Esophagus squamous epithelium (tissue), 5 donors: ENCODE measurements at places on chromosomes 1 and 21.

DNA sequence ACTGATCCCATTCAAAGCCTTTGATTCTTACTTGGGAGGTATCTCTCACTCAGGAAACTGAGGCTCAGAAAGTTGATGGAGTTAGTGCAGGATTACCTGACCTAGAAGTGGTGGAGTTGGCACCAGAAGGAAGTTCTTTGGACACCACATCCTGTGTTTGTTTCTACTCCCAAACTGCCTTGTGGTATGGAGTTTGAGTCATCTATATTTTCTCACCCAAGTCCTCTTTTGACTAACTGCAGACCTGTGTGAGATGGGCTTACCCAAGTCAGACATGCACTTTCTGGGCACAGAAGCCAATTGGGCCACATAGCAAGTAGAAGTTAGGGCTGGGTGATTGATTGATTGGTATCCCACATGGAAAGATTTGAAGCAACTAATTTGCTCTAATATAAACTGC lies 36.1 kb downstream of the FGGY start:
- H3K4me3 ChIP-seq: no peak overlapping the region
- no peak overlapping the region for H3K27ac ChIP-seq
- no peak for DNase-seq
- no peaks in the 10 kb centered on the region for H3K4me1 ChIP-seq

- H3K4me3 ChIP-seq: no peak overlapping the region
- H3K27ac ChIP-seq: no peak overlapping the region
- no peak for DNase-seq
- H3K36me3 ChIP-seq: no peaks in the 10 kb centered on the region
- no peaks in the 10 kb centered on the region for H3K27me3 ChIP-seq
Observed at GRCh38 chr1:187157552-187157951, 328.8 kb downstream of the PLA2G4A start.

DNA sequence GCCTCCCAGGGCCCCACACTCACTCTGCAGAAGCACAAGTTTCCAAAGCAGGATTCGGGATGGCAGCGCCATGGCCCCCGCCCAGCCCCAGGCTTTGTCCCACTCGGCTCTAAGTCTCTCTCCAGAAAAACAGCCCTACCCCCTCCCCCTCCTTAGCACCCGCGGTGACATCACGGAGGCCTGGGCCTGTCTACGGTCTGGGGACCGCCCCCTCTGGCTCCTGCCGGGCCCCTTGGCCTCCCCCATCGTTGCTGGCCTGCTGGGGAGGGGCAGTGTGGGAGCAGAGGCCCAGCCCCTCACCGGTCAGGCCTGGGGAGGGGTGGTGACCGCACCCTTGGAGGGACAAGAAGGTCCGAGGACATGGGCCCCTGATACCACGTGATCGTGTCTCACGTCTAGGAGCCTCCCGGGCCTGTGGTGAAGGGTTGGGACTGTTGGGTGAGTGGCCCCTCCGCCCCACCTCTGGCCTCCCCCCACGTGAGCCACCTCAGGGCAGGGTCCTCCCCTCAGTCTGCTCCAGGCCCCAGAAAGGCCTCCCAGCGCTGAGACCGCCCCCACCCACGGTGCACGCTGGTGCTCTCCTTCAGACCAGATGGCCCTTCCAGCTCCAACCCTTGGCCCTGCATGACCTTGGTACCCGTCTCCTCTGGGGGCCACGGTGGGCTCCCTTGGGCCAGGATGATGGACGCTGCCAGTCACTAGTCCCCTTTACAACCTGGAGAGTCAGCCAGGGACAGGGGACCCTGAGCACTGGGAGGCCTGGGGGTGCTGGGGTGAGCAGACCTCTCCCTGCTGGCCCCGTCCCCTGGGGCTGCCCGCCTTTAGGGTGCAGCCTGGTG lies at the start of gene MXRA8:
Gene MXRA8, minus strand, starts transcription at position 123 of the 839 bp plus-strand sequence. Its CDS starts 51 bp downstream, at position 72.
- H3K27me3 ChIP-seq: no peaks in the 10 kb centered on the region
- H3K36me3 ChIP-seq: no peaks in the 10 kb centered on the region
- DNase-seq: no peak
- H3K4me3 ChIP-seq: peak within 1 kb of the TSS; percentile 43
- peak within 1 kb of the TSS; percentile 92 for H3K27ac ChIP-seq

- no peaks in the 10 kb centered on the region for H3K4me1 ChIP-seq
- H3K27ac ChIP-seq: no peak overlapping the region
- no peaks in the 10 kb centered on the region for H3K27me3 ChIP-seq
- DNase-seq: no peak
- H3K4me3 ChIP-seq: no peak overlapping the region
Observed at GRCh38 chr1:81032973-81033425, 767.7 kb upstream of the ADGRL2 start.

- H3K27ac ChIP-seq: peak overlapping the region; percentile 72
- no peak for DNase-seq
- no peaks in the 10 kb centered on the region for H3K27me3 ChIP-seq
- no peaks in the 10 kb centered on the region for H3K36me3 ChIP-seq
- H3K4me1 ChIP-seq: peaks cover 27% of the 10 kb centered on the region
Observed at GRCh38 chr21:38848187-38848609, 42.5 kb downstream of the ETS2 start.

GRCh38 chr1:205450448-205450847 lies 5.4 kb downstream of the BLACAT1 start:
- no peak for DNase-seq
- peak overlapping the region; percentile 88 for H3K27ac ChIP-seq
- H3K4me3 ChIP-seq: no peak overlapping the region
- H3K36me3 ChIP-seq: no peaks in the 10 kb centered on the region
- peaks cover 13% of the 10 kb centered on the region for H3K4me1 ChIP-seq

DNA sequence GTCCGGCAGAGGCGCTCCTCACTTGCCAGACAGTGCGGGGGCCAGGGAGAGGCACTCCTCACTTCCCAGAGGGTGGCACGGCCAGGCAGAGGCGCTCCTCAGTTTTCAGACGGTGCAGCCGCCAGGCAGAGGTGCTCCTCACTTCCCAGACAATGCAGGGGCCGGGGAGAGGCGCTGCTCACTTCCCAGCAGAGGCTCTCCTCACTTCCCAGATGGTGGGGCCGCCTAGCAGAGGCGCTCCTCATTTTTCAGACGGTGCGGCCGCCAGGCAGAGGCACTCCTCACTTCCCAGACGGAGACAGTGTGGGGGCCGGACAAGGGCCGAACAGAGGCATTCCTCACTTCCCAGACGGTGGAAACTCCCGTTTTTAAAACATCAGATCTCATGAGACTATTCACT lies 238.4 kb upstream of the CACYBP start:
- no peak overlapping the region for H3K27ac ChIP-seq
- H3K36me3 ChIP-seq: no peaks in the 10 kb centered on the region
- H3K4me1 ChIP-seq: no peaks in the 10 kb centered on the region
- H3K4me3 ChIP-seq: no peak overlapping the region

GRCh38 chr1:151584278-151584677 lies 27.6 kb upstream of the SNX27 start:
- H3K27me3 ChIP-seq: no peaks in the 10 kb centered on the region
- H3K36me3 ChIP-seq: peaks cover 12% of the 10 kb centered on the region
- peaks cover 14% of the 10 kb centered on the region for H3K4me1 ChIP-seq
- H3K4me3 ChIP-seq: no peak overlapping the region

- H3K4me1 ChIP-seq: peaks cover 19% of the 10 kb centered on the region
- peak overlapping the region; percentile 67 for H3K4me3 ChIP-seq
- H3K27me3 ChIP-seq: no peaks in the 10 kb centered on the region
- H3K27ac ChIP-seq: peak overlapping the region; percentile 94
Observed at GRCh38 chr1:45304311-45305081, 22.2 kb upstream of the HPDL start.

DNA sequence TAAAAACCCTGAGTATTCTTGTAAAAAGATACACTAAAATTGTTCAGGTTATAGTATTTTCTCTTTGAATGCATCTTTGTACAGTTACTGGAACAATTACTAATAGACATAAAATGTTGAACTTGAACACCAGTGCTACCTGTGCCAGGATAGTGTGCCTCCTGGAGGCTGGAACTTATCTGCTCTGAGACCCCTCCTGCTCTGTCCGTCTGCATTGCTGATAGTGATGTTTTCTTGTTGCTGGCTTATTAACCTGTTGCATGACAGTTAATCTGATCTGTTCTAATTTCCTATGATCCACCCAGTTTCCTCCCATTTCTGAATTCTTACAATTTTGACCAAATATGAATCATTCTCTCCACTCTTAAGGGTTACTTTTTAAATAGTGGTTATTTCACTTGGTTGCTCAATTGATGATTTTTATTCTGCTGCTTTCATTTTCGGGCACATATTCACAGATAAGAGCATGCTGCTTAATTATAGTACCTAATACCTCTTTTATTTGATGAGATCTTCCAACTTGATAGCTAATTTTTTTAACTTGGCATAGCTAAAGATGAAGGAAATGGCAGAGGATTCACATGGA lies 101.4 kb downstream of the CC2D1B start:
- H3K4me3 ChIP-seq: no peak overlapping the region
- no peak for DNase-seq
- no peak overlapping the region for H3K27ac ChIP-seq
- no peaks in the 10 kb centered on the region for H3K4me1 ChIP-seq

GRCh38 chr1:20093940-20094391 lies 24.0 kb downstream of the PLA2G5 start:
- DNase-seq: no peak
- no peaks in the 10 kb centered on the region for H3K36me3 ChIP-seq
- no peaks in the 10 kb centered on the region for H3K27me3 ChIP-seq
- no peak overlapping the region for H3K27ac ChIP-seq
- peaks cover 11% of the 10 kb centered on the region for H3K4me1 ChIP-seq
- no peak overlapping the region for H3K4me3 ChIP-seq

- H3K27me3 ChIP-seq: no peaks in the 10 kb centered on the region
- H3K36me3 ChIP-seq: no peaks in the 10 kb centered on the region
- H3K4me3 ChIP-seq: no peak overlapping the region
- H3K27ac ChIP-seq: no peak overlapping the region
- H3K4me1 ChIP-seq: no peaks in the 10 kb centered on the region
Observed at GRCh38 chr21:28538987-28539622, 453.6 kb downstream of the LTN1 start.

DNA sequence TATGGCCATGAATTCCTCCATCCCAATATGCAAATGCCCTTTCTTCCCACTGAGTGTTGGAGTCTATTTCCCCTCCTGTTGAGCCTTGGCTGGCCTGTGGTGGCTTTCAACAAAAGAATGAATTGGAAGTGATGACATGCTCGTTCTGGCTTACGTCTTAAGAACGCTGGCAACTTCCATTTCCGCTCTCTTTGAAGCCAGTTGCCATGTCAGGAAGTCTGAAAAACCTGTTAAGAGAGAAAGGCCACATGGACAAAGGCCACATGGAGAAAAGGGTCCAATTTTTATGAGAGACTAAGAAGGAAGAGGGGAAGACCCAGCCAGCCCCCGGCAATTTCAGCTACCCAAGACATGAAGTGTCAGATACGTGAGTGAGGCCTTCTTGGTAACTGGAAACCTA lies 45.6 kb upstream of the GADD45A start:
- H3K27me3 ChIP-seq: no peaks in the 10 kb centered on the region
- H3K27ac ChIP-seq: no peak overlapping the region
- no peak overlapping the region for H3K4me3 ChIP-seq
- H3K4me1 ChIP-seq: no peaks in the 10 kb centered on the region
- DNase-seq: no peak
- H3K36me3 ChIP-seq: no peaks in the 10 kb centered on the region

DNA sequence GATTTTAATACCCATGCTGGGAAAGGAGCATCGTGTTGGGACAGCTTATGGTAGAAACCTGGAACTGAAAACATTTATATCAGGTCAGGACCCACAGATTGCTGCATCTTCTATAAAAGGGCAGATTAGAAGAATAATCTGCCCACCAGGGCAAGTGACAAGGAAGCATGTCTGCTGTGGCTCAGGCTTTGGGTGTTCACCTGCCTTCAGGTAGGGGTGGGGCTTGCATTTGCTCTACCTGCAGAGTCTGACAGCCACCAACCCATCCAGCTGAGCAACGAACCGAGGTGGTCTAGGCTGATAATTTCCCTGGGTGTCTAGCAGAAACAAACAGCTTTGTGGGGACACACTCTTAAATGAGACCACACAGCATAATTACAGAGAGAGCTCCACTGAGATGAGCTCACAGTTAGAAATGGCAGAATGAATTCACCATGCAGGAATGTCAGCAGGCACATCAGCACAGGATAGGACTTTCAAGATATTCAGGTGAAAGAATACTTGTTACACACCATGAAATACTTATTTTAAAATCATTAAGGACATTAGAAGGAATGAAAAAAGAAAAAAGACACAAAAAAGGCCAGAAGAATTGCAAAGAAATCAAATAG lies 36.1 kb upstream of the B3GALT5 start:
- H3K27me3 ChIP-seq: peaks cover 31% of the 10 kb centered on the region
- H3K4me1 ChIP-seq: no peaks in the 10 kb centered on the region
- DNase-seq: no peak
- H3K27ac ChIP-seq: no peak overlapping the region
